ENCODE measurements at places on chromosomes 5 and 9.

GRCh38 chr9:36746415-36746814 lies 173.7 kb downstream of the MELK start:
- no peak for DNase-seq

GRCh38 chr5:93583768-93584595 lies 960 bp downstream of the NR2F1 start:
- DNase-seq: peak; percentile 80

DNA sequence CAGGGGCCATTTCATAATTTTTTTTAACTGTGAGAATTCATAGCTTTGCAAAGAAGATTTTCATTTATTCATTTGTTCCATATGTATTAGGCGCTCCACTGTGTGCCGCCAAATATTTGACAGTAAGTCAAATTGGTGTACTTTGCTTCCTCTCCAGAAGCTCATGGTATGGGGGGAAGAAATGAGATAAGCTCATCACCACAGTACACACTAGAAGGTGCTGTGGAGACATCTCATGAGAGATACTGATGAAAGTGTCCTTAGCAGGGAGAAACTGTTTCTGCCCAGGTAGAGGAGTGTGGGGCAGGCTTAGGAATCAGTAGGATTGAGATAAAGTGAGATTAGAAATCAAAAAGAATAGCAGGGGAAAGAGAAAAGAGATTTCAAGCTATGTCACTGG lies 136.2 kb downstream of the CDH6 start:
- DNase-seq: peak; percentile 28

- no peak for DNase-seq
Observed at GRCh38 chr9:8252445-8252844, 452.9 kb upstream of the DMAC1 start.

DNA sequence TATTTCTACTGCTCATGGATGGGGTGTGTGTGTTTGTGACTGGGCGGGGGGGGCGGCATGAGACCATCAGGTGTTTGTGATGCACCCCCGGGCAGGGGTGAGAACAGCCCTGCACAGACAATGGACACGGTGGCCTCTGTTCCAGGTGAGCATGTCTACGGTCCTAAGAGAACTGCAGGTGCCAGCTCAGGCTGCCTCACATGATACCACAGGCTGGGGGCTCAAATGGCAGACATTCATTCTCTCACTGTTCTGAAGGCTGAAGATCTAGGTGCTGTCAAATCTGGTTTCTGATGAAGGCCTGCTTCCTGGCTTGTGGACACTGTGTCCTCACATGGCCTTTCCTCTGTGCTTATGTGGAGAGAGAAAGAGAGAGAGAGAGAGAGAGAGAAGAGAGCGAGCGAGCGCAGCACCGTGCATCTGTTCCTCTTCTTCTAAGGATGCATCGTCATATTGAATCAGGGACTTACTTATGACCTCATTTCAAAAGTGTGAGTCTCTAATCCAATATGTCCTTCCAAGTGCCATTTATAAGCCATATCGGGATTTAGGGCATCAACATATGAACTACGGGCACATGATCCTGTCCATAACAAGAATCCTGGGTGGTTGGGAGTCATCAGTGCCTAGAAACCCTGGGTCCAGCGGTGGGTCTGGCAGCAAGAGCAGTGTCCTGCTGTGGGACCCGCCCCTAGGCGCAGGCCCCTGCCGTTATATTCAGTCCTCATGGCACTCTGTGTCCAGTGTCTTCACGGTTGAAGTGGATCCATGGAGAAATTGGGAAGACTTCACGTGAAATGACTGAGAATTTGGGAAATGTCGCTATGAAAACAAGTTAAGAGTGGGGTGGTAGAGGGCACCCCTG lies 42.5 kb downstream of the NXNL2 start:
- DNase-seq: no peak

DNA sequence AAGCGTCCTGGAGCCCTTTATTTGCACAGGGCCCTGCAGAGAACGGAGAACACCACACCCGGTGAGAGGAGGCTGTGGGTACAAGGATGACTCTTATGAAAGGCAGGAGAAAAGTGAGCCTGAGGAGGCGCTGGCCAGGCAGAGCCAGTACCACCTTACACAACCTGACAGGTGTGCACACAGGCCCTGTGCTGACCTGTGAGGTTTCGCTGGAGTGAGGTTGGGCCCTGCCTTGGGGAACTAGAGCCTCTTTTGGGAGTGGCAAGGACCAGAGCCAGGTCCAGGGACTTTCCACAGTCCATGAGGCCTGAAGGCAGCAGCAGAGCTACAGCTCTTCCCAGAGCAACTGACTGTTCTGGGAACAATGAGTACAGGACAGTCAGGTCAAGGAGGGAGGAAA lies 3.1 kb downstream of the SRD5A1 start:
- no peak for DNase-seq

DNA sequence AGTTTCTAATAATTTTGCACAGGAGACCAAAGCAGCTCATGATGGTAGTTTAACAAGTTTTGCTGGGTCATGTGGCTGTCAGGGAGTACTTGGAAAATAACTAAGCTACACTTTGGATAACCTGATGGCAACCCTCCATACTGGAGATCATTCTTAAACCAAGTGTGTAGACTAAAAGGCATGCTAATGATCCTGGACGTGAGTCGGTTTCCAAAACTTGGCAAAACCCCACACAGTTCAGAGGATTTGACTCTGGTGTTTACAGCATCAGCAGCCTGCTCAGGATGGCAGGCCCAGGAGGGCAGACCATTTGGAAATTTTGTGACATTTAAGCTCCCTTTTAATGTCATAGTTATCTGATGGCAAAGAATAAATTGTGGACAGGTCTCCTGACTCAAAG lies 196.5 kb upstream of the EFNA5 start:
- DNase-seq: peak; percentile 35

GRCh38 chr5:149641000-149641576 lies 59.8 kb downstream of the ARHGEF37 start:
- no peak for DNase-seq

- no peak for DNase-seq
Observed at GRCh38 chr5:149493316-149493715, 57.9 kb downstream of the CSNK1A1 start.

- no peak for DNase-seq
Observed at GRCh38 chr5:8720506-8720905, 825.4 kb downstream of the SEMA5A start.

DNA sequence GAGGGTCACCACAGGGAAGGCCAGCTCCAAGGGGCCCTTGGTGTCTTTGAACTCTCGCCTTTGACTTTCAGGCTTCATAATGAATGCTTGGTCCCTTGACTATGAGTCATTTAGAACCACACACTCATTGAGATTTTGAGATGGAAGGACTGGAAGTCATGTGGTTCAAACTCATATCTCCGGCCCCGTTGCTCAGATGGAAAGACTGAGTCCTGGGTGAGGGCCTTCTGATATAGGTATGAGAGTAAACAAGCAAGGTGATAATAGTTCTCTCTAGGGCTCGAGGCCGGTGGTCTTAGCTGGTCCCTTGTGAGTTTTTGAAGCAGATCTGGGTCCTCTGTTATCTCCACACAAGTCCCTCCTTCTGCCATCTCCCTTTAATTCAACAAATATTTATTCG lies 210.6 kb downstream of the PAX5 start:
- no peak for DNase-seq

DNA sequence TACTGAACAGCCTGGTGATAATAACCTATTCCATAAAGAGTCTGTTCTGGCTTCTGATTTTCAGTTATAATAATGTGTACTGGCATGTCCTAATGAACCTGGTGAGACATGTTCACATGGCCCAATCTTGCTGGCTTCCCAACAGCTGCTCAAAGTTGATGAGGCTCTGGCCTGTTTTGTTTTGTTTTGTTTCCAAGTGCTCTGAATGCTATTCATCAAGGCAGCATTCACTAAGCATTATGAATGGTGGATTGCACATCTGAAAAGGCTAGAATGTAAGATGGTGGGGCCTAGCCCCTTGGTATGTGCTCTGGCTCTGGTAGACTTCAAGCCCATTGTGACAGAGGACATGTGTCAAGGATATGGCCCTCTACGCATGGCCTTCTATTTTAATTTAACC lies 388.5 kb downstream of the PSAT1 start:
- DNase-seq: no peak

DNA sequence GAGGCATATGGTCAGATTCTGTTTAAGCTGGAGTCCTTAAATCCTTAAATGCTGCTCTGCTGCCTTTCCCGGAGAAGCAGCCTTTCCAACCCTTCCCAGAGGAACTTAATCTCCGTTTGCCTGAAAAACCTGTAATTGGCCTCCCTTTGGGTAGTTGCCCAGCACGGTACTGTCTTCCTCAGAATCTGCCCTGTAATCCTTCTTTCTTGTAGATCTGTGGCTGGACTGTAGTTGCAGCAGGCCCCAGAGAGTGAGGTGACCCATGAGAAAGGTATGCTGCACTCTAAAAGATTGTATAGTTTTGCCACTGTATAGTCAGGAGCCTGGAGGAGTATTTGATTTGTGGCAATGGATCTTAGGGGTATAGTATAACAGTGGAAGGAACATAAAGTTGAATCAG lies 11.7 kb downstream of the SPIN1 start:
- no peak for DNase-seq

- DNase-seq: no peak
Observed at GRCh38 chr9:113462781-113463286, 693 bp upstream of the RGS3 start.

DNA sequence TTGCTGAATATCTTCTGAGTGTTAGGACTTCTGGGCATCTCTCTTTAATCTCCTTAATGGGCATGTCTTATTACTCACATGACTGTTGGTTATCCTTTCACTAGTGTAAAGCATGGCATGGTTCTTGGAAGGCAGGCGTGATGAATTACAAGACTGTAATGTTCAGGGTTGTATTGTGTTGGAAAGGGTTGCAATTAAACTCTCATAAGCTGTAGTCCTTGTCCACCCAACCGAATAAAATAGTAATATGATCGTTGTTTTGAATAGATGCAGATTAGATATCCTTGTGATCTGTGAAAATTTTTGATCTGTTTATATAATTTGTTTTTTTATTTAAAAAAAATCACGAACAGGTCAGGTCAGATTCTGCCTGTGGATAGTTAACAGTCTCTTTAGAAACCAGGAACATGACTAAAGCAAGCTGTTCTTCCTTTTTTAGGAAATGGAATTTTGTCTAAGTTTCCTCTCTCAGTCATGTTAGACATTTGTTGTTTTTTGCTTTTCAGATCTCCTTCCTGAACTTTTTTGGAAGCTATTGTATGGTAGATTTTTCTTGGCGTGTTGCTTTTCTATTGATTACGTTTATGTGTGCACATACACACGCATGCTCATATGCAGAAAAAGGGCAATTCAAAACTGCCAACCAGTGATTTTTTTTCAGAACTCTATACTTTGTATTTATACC lies 121.8 kb downstream of the ARHGEF28 start:
- DNase-seq: no peak

DNA sequence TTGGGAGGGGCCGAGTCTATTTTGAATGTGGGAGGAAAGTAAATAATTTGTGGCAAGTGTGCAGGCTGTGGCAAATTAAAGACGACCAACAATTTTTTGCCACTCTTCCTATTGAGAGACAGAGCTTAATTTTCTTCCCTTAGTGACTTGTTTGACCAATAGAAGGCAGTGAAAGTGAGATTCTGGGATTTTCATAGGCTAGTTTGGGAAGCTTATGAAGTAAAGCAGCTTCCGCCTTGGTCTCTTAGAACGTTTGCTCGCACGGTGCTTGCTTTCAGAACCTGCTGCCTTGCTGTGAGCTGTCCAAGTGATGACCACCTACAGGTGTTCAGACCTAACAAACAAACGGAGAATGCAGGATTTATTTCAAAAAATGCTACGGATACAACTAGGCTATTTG lies 6.7 kb upstream of the OR1N2 start:
- no peak for DNase-seq

GRCh38 chr5:141680751-141681201 lies 1.3 kb downstream of the ARAP3 start:
- DNase-seq: no peak

GRCh38 chr9:71812385-71812784 lies 44.1 kb upstream of the CEMIP2 start:
- DNase-seq: no peak

DNA sequence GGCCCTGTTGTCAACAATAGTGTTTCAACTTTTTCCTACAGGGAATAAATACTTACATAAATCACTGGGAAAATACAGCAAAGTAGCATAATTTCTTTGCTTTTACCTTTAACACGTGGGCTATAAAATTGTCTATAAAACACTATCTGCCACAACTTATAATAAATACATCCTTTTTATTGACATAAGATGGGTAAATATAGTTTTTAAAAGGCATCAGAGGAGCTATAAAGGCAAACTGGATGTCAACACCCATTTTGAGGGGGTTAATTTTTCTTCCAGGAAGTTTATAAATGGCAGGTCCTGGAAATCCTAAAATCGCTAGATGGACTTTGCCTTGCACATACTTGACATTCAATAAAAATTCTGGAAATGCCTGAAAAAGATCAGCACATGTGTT lies 358.0 kb downstream of the PDE4D start:
- no peak for DNase-seq
